ENCODE measurements at places on chromosomes 6 and 20. TPM values are rescaled to one million over a fixed set of nuclear protein-coding genes. Genes with fewer than 3 reads are reported as not detected.

DNA sequence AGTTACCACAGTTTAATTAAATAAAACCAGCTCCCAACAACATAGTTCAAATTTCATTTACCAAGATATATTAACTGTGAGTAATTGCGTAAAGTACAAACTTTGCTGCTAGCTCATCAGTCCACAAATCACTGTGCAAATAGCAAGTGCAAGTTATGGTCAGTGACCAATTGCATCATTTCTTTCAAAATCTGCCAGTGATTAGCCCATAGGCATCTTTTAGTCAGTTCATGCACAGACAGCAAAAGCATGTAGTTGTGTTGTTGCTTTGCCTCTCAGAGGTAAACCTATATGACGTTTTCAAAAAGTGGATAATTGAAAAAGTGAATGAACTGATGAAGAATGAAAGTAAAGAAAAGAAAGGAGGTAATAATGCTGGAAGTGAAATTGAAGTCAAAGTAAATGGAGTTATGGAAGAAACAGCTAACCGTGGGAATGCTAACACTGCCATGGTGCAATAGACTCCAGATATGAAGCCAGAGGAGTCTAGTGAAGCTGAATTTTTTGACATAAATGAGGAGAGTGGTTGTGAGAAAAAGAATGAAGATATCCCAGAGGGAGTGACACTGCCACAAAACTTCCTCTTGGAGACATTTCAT is 36.5 kb downstream of the ENPP1 start:
- no peaks in the 10 kb centered on the region for H3K27me3 ChIP-seq
- H3K4me3 ChIP-seq, result no peak overlapping the region
- H3K36me3 ChIP-seq, result no peaks in the 10 kb centered on the region
- H3K4me1 ChIP-seq, result peaks cover 5% of the 10 kb centered on the region
- no peak for DNase-seq
- no peak overlapping the region for H3K27ac ChIP-seq

DNA sequence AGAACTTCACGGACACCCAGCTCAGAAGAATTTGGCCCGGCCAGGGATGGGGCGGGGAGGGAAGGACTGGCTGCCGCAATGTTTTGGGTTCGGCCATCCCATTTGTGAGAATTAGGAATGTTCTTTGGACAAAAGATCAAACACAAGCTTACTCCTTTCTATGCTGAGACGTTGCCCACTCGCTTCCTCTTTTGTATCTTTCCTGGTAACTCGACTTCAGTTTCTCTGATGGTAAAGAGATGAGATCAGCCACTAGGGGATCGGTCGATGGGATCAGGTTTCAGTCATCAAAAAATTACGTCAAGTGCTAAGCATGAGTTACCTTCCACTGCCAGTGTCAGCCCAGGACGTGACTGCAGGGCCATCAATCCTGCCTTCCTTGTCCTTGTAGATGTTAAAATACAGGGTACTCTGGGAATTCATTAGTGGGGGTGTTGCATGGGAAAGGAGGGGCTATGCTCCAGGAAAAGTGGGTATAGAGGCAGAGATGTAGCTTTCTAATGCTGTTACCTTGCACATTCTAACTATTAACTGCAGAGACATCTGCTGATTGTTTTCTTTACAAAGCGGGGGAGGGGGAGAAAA is 190.2 kb downstream of the TSHZ2 start:
- peak overlapping the region; percentile 31 for H3K4me3 ChIP-seq
- DNase-seq, result no peak
- H3K27me3 ChIP-seq, result peaks cover 5% of the 10 kb centered on the region
- H3K27ac ChIP-seq, result no peak overlapping the region
- peaks cover 8% of the 10 kb centered on the region for H3K4me1 ChIP-seq

DNA sequence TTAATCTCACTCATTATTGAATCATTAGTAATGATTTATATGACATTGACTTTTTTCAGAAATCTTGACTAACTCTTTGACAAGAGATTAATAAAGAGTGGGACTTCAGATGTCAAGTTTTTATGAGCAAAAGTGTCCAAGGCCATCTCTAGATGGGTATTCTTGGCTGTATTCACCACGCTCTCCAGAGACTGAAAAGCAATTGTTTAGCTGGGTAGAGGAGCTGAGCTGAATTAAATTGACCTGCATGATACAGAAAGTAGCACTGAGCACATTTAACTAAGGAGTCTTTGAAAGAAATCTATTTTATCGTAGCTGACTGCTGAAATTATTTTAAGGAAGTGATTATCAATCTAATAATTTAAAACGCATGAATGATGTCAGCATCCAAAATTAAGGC is 89.4 kb downstream of the LINC00237 start:
- H3K36me3 ChIP-seq, result no peaks in the 10 kb centered on the region
- H3K27ac ChIP-seq, result no peak overlapping the region
- peaks cover 16% of the 10 kb centered on the region for H3K27me3 ChIP-seq
- no peak for DNase-seq

DNA sequence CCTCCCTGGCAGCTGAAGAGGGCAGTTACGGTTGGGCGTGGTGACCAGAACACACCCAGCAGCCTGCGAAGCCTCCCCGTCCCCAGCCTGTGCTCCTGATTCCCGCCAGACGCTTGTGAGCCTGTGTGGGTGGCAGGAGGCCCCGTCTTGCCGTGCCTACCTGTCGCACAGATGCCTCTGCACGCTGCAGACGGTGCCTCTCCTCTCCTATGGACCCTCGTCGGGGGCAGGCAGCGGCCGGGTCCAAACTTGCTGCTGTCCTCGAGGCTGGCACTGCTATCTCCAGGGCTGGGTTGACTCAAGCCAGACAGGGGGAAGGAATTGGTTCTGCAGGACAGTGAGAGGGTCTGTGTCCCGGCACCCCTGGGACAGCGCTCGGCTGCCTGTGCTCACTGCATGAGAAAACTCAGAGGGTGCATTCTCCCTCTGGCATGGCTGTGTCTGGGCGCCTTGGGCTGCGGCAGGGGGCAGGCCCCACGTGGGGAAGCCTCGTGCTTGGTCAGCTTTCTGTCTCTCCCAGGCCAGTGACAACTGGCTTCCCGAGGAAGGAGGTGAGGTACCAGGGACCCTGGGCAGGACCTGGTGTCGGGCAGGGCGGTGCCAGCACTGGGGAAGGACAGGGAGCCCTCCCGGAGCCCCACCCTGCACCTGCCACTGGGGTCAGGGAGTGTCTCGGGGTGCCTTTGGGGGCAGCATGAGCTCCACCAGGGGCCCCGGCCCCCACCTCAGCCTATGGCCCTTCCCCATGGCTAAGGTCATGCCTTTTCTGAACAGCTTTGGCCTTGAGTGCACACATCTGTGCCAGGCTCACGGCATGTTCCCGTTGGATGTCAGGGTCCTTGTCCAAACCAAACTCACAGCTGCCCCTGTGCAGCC is 127.5 kb downstream of the TAF4 start:
- no peak overlapping the region for H3K27ac ChIP-seq
- peaks cover 2% of the 10 kb centered on the region for H3K36me3 ChIP-seq
- H3K4me3 ChIP-seq, result no peak overlapping the region
- peaks cover 1% of the 10 kb centered on the region for H3K27me3 ChIP-seq
- peak; percentile 89 for DNase-seq

DNA sequence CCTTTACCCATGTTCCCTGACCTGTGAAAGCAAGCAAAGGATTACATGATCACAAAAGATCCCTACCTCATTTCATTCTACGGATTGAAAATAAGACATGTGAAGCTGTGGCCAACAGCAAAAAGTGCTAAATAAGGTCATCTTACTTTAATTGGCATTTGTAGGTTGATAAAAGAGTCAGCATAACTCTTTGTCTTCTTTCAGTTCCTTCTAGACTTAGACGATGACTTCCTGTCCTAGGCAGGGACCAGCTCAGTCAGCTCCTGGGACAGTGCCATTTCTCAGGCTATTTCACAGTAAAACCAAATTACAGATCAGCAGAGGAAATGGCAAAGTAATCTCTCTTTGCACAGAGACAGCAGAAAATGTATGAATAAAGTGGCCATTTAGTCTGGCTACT is 480.7 kb downstream of the RFPL4B start:
- H3K27ac ChIP-seq, result peak overlapping the region; percentile 15
- no peaks in the 10 kb centered on the region for H3K36me3 ChIP-seq
- DNase-seq, result no peak
- no peak overlapping the region for H3K4me3 ChIP-seq
- H3K4me1 ChIP-seq, result peaks cover 11% of the 10 kb centered on the region

- no peaks in the 10 kb centered on the region for H3K27me3 ChIP-seq
- H3K27ac ChIP-seq, result no peak overlapping the region
- H3K4me3 ChIP-seq, result no peak overlapping the region
- H3K4me1 ChIP-seq, result peaks cover 5% of the 10 kb centered on the region
- DNase-seq, result no peak
Observed at GRCh38 chr20:15220778-15221565, 883.6 kb upstream of the FLRT3 start.

- DNase-seq, result no peak
- H3K27ac ChIP-seq, result no peak overlapping the region
- H3K4me1 ChIP-seq, result no peaks in the 10 kb centered on the region
- H3K27me3 ChIP-seq, result peaks cover 4% of the 10 kb centered on the region
Observed at GRCh38 chr20:7136886-7137285, 369.4 kb downstream of the BMP2 start.

DNA sequence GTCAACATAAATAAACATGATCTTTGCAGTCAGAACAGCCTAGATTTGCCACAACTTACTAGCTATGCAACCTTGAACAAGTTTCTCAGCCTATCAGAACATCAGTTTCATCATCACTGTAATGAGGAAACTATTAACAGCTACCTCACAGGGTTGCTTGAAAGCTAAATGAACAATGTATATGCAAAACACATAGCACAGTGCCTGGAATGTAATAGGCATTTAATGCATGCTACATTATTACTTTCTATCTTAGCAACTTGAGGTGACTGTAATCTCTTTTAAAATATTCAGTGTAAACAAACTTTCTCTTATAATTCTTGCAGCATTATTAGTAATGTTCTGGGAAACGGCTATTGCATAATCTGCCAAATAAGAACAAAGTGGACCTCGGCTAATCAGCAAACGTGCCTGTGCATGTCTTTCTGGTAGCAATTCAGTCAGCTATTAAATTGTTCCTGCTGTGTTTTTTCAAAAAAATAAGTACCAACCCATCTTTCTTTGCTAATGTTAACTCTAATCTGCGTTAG is 61.5 kb downstream of the SYNE1 start:
- H3K27me3 ChIP-seq, result peaks cover 4% of the 10 kb centered on the region
- no peak overlapping the region for H3K27ac ChIP-seq
- no peaks in the 10 kb centered on the region for H3K36me3 ChIP-seq
- H3K4me1 ChIP-seq, result no peaks in the 10 kb centered on the region

- H3K4me1 ChIP-seq, result no peaks in the 10 kb centered on the region
- H3K4me3 ChIP-seq, result no peak overlapping the region
- H3K27me3 ChIP-seq, result peaks cover 8% of the 10 kb centered on the region
- DNase-seq, result no peak
- no peaks in the 10 kb centered on the region for H3K36me3 ChIP-seq
Observed at GRCh38 chr6:88403486-88403885, 237.3 kb upstream of the CNR1 start.

DNA sequence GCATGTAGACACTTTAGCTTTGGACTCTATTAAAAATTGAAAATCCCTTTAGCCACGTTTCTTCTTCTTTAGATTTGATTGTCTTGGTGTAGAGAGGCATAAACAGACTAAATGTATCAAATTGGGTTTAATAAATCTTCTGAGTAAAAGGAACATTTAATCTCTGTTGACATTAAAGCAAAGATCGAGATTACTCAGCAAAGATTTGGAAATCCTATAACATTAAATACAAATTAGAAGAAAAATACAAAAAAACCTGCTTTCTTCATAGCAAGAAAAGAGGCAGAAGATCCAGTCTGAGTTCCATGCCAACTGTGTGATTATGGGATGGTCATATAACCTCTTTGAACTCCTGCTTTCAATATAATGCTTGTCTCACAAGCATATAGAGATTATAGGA is 172.3 kb downstream of the GJA1 start:
- no peaks in the 10 kb centered on the region for H3K27me3 ChIP-seq
- no peak for DNase-seq
- H3K36me3 ChIP-seq, result no peaks in the 10 kb centered on the region
- no peaks in the 10 kb centered on the region for H3K4me1 ChIP-seq

DNA sequence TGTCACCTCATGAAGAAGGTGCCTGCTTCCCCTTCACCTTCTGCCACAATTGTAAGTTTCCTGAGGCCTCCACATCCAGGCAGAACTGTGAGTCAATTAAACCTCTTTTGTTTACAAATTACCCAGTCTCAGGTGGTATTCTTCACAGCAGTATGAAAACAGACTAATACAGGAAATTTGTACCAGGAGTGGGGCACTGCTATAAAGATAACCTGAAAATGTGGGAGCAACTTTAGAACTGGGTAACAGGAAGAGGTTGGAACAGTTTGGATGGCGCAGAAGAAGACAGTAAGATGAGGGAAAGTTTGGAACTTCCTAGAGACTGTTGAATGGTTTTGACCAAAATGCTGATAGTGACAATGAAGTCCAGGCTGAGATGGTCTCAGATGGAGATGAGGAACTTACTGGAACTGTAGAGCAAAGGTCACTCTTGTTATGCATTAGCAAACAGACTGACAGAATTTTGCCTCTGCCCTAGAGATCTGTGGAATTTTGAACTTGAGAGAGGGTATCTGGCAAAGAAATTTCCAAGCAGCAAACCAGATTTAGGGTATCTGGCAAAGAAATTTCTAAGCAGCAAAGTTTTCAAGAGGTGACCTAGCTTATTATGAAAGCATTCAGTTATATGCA is 23.5 kb upstream of the COL21A1 start:
- no peak for DNase-seq
- no peak overlapping the region for H3K27ac ChIP-seq
- no peak overlapping the region for H3K4me3 ChIP-seq
- peaks cover 23% of the 10 kb centered on the region for H3K36me3 ChIP-seq
- H3K27me3 ChIP-seq, result no peaks in the 10 kb centered on the region

DNA sequence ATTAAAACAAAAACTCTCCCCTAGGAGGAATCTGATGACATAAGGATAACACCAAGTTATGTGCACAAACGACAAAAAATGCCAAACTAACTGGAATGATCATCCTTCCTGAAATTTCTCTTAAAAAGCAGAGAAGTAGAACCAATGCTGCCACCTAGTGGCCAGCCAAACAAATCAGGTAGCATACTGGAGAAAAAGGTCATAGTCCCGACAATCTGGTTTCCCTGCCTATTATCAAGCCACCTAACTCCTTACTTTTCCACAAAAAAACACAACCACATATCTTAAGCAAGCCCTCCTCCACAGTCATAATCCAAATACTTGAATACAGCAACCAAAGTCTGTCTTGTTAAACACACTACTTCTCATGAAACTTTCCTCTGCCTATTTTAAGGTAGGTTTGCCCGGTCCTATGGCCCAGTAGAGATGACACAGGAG is 5.3 kb downstream of the OARD1 start:
- no peak overlapping the region for H3K4me3 ChIP-seq
- H3K27me3 ChIP-seq, result no peaks in the 10 kb centered on the region
- H3K27ac ChIP-seq, result no peak overlapping the region
- H3K4me1 ChIP-seq, result peaks cover 20% of the 10 kb centered on the region
- peaks cover 2% of the 10 kb centered on the region for H3K36me3 ChIP-seq

Gene CENPQ
- 6.5 TPM for total RNA-seq

Gene SYTL3
- total RNA-seq, result 1.4 TPM

Gene ZNF391
- 4.1 TPM for total RNA-seq

Gene CCN6
- total RNA-seq, result not detected

Gene IPCEF1
- total RNA-seq, result not detected

Gene BMP6
- total RNA-seq, result not detected
